ENCODE measurements at places on chromosomes 6 and 20.

GRCh38 chr20:51043811-51044210 is 20.9 kb upstream of the KCNG1 start:
- peaks cover under 1% of the 10 kb centered on the region for H3K36me3 ChIP-seq
- no peak overlapping the region for H3K27ac ChIP-seq
- H3K4me3 ChIP-seq = no peak overlapping the region
- no peaks in the 10 kb centered on the region for H3K4me1 ChIP-seq

GRCh38 chr20:49431329-49431728 is 51.1 kb downstream of the KCNB1 start:
- H3K4me3 ChIP-seq = no peak overlapping the region
- no peak for DNase-seq
- no peak overlapping the region for H3K27ac ChIP-seq
- no peaks in the 10 kb centered on the region for H3K4me1 ChIP-seq

DNA sequence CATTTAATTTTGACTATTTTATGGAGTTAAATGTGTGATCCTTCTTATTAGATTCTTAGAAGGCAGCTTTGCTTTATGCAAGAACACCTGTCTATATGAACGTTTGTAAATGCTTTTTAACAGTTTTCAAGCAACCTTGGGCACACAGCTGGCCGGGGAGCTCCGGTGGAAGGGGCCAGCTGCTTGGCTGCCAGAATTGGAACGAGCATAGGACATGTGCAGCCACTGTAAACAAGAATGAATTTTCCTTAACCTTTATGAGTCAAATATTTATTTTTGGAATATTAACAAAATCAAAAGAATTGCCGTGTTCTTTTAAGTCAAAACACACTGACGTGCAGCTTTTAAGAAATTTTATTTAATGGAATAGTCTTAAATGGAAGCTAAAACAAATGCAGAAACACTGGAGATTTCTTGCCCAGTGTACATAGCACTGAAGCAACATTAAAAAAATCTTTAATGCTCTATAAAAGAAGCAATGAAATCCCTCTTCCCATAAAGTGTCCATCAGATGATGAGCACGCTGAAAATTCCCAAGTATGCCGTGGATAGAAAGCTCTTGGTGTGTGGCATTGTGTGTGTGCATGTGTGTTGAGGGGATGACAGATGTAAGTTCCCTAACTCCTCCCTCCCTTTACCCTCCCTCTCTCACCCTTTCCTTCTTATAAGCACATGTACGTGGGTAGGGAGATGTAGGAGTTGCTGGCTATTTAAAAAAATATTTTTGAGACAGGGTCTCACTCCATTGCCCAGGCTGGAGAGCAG is 208.9 kb upstream of the EXOC2 start:
- DNase-seq = no peak
- peaks cover 4% of the 10 kb centered on the region for H3K27me3 ChIP-seq
- H3K4me1 ChIP-seq = peaks cover 10% of the 10 kb centered on the region

GRCh38 chr6:20582586-20583443 is 48.6 kb downstream of the CDKAL1 start:
- peaks cover 5% of the 10 kb centered on the region for H3K4me1 ChIP-seq
- peaks cover 21% of the 10 kb centered on the region for H3K36me3 ChIP-seq
- H3K27me3 ChIP-seq = no peaks in the 10 kb centered on the region
- no peak overlapping the region for H3K4me3 ChIP-seq
- DNase-seq = no peak

- no peak for DNase-seq
- no peak overlapping the region for H3K4me3 ChIP-seq
- H3K4me1 ChIP-seq = no peaks in the 10 kb centered on the region
- H3K36me3 ChIP-seq = no peaks in the 10 kb centered on the region
- H3K27me3 ChIP-seq = no peaks in the 10 kb centered on the region
Observed at GRCh38 chr6:144077871-144078270, 17.5 kb downstream of the SF3B5 start.

DNA sequence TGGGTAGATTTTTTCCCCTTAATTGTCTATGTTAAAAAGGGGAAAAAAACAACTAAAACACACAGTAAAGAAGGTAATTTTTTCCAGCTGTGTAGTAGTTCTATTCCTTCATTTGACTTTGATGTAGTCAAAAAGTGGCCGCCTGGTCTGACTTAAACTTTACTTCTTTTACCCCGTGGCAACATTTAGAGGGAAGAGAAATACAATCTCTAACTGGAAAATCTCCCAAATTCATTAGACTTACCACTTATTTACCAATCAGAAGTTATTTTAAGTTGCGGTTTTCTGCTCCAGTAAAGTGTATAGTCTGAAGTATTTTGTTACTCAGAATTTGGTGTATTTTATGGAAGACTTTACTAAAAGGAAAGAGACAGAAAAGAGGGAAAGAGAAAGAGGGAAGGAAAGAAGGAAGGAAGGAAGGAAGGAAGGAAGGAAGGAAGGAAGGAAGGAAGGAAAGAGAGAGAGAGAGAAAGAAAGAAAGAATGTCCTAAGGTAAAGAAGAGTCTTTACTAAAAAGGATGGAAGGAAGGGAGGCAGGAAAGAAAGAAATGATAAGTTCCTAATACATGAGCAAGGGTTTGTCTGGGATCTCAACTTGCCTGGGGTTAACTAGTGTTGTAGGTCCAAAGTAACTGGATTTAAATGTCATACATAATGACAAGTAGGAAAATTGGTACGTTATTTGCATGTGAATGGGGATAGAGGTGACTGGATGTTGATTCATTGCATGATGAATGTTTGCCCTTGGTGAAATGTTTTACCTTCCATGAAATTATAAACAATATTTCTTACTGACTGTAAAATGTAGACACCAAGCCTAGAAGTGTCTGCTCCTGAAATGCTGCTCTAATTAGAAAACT is 135.1 kb downstream of the SAMD5 start:
- H3K27ac ChIP-seq = no peak overlapping the region
- H3K36me3 ChIP-seq = no peaks in the 10 kb centered on the region
- no peaks in the 10 kb centered on the region for H3K27me3 ChIP-seq
- no peak for DNase-seq

DNA sequence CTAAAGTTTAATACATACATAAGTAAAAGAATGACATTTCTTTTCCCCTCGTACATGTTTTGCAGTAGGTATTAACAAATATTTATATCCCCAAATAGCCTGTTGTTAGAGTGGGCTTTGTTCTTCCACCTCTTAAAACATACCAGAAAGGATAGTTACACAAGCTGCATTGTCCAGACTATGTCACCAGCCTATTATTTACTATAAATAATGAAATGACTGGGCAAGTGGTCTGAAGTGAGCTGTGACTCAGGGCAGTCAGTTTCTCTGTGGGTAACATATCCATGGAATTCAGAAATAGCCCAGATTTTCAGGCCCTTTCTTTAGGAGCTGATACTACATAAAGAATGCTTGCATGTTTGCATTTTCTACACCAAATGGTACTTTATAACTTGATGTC is 60.1 kb downstream of the FUT9 start:
- H3K36me3 ChIP-seq = no peaks in the 10 kb centered on the region
- DNase-seq = no peak
- no peak overlapping the region for H3K27ac ChIP-seq
- H3K4me3 ChIP-seq = no peak overlapping the region
- H3K4me1 ChIP-seq = no peaks in the 10 kb centered on the region

DNA sequence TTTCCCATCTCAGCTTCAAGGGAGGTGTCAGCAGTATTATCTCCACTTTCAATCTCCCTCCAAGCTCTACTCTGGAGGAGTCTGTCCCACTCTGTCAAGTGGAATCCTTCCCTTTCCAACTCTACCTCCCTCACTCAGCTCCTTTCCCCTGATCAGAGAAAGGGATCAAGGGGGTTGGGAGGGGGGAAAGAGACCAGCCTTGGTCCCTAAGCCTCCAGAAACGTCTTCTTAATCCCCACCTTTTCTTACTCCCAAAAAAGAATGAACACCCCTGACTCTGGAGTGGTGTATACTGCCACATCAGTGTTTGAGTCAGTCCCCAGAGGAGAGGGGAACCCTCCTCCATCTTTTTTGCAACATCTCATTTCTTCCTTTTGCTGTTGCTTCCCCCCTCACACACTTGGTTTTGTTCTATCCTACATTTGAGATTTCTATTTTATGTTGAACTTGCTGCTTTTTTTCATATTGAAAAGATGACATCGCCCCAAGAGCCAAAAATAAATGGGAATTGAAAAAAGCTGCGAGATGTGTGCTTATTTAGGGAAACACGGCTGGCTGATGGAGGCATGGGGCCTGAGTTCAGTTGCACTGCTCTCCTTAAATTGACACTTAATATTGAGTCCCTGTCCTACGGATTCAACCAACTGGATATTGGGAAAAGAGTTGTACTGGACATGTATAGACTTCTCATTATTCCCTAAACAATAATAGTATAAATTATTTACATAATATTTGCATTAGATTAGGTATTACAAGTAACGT is 4.9 kb downstream of the TUBB start:
- H3K27ac ChIP-seq = peak overlapping the region; percentile 69
- H3K36me3 ChIP-seq = peaks cover 25% of the 10 kb centered on the region
- no peaks in the 10 kb centered on the region for H3K27me3 ChIP-seq
- no peak overlapping the region for H3K4me3 ChIP-seq
- H3K4me1 ChIP-seq = peaks cover 42% of the 10 kb centered on the region

DNA sequence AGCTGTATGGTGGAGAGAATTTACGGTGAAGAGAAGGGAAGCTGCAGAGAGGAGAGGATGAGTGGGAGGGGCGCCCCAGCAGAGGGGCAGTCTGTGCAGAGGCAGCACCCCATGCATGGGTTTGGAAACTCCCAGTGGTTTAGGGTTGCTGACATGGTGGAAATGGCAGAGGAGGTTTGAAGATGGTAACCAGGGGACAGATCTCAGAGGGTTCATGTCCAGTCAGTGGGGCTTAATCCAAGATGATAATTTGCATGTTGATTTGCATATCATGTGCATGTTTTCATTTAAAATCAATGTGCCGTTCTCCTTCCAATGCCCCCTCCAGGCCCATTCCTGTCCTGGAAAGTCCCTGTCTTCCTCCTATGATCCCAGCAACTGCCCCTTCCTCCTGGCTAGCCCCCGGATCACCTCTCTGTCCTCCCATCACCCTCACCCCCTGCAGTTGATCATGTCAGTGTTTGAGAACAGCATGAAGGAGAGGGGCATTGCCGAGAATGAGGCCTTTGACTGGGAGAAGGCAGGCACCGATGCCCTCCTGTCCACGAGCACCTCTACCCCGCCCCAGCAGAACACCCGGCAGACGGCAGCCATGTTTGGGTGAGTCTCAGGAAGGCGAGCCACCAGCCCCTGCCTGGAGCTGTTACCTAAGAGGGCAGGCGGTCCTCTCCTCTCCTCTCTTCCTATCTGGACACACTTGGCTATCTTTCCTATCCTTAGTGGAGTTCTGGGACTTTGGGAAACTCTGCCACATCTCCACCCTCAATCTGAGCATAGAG is 14.3 kb downstream of the TTBK1 start:
- peaks cover 73% of the 10 kb centered on the region for H3K27me3 ChIP-seq
- H3K27ac ChIP-seq = peak overlapping the region; percentile 34
- H3K4me3 ChIP-seq = no peak overlapping the region
- H3K4me1 ChIP-seq = peaks cover 4% of the 10 kb centered on the region

DNA sequence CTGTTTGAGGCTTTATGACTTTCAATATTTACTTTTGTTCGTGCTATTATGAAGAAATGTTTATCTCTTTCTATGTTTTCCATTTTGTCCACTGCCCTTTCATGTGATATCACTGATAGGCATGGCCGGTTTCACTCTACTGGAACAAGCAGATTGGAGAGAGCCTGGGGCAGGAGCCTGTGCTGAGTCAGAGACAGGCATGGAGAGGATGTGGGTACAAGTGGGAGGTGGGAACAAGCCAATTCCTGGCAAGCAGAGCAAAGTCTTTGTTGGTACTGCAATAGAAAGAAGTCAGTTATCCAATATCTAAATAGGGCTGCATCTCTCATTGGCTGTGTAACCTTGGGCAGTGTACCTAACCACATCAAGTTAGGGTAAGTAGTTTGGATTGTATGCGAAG is 545.6 kb upstream of the MAP3K7 start:
- no peaks in the 10 kb centered on the region for H3K4me1 ChIP-seq
- H3K4me3 ChIP-seq = no peak overlapping the region
- no peak for DNase-seq
- H3K27me3 ChIP-seq = no peaks in the 10 kb centered on the region
- no peak overlapping the region for H3K27ac ChIP-seq
- H3K36me3 ChIP-seq = no peaks in the 10 kb centered on the region

- H3K36me3 ChIP-seq = peaks cover 20% of the 10 kb centered on the region
- peak overlapping the region; percentile 81 for H3K27ac ChIP-seq
- peak overlapping the region; percentile 87 for H3K4me3 ChIP-seq
- H3K4me1 ChIP-seq = peaks cover 17% of the 10 kb centered on the region
Observed at GRCh38 chr20:34710568-34710839, 6.4 kb downstream of the TP53INP2 start.

DNA sequence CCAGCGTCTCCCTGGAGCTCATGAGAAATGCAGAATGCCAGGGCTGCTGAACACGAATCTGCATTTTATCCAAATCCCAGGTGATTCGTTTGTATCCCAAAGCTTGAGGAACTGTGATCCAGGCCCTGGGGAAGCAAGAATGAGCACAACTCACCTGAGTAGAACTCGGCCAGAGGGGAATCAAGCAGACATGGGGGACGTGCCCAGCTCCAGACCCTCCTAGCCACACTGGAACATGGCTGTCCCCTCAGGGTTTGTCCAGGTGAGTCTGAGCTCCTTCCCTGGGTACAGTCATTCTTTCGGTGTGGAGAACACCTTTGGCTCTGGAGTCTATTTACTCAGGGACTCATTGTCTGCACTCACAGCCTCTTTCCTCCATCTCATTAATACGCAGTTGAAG is 13.3 kb downstream of the NKX2-2 start:
- H3K4me1 ChIP-seq = no peaks in the 10 kb centered on the region
- no peak for DNase-seq
- no peak overlapping the region for H3K4me3 ChIP-seq
- H3K36me3 ChIP-seq = no peaks in the 10 kb centered on the region
- H3K27me3 ChIP-seq = peaks cover 70% of the 10 kb centered on the region
- no peak overlapping the region for H3K27ac ChIP-seq

- no peaks in the 10 kb centered on the region for H3K36me3 ChIP-seq
- no peak overlapping the region for H3K4me3 ChIP-seq
- H3K27me3 ChIP-seq = peaks cover 17% of the 10 kb centered on the region
- H3K27ac ChIP-seq = no peak overlapping the region
- DNase-seq = no peak
Observed at GRCh38 chr6:16982807-16983206, 119.0 kb upstream of the STMND1 start.

DNA sequence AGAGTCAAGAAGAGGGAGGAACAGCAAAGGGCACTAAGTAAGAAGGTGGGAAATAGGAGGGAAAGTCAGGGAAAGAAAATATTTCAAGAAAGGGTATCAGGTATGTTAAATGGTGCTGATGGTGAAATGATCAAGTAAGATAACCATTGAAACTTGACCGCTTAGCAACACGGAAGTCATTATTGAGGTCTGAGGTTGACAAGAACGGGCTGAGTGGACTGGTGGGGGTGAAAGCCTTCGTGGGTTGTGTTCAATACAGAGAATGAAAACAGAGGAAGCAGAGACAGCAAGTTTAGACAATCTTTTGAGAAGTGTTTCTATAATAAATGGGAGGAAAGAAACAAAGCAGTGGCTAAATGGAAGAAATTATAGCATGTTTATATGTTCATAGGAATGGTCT is 72.0 kb downstream of the LIN28B start:
- H3K4me1 ChIP-seq = no peaks in the 10 kb centered on the region
- DNase-seq = no peak
- H3K27me3 ChIP-seq = no peaks in the 10 kb centered on the region
- H3K27ac ChIP-seq = no peak overlapping the region
